Cortex of kidney (tissue), 1 donor: ENCODE measurements at places on chromosomes 2 and 18.

DNA sequence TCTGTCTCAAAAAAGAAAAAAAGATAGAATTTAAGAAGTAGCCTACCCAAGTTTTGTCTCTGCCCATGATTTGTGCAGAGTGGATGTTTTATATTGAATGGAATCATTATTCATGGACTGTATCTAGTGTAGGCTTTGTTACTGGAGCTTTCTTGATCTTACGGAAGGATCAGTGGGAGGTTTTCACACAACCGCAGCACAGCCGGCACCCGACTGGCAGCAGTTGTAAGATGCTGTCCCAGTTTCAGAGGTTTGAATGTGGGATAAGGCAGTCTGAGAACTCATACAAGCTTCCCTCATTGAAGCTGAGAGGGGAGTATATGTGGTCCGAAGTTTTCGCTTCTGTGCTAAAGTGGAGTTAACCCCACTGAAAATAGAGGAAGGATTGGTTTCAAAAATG lies 19.7 kb upstream of the SAG start:
- DNase-seq: no peak

GRCh38 chr18:13464432-13465123 lies 246.0 kb downstream of the LDLRAD4 start:
- DNase-seq: no peak

DNA sequence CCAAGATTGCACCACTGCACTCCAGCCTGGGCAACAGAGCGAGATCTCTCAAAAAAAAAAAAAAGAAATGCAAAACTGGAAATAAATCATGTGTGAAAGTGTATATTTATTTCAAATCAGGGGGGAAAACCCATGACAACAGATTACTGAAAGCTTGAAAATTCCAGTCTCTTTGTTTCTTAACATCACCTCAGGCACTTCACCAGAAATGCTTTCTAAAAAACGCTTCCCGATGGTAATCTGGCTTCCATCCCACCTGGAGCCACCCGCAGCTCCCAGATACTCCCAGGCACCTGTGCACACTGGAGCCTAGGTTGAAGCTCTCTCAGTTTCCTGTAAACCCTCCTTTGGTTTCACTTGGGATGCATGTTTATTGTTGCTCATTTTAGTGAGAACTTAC lies 7.2 kb upstream of the ITGB6 start:
- no peak for DNase-seq

GRCh38 chr2:106126295-106126694 lies 67.8 kb downstream of the UXS1 start:
- no peak for DNase-seq

DNA sequence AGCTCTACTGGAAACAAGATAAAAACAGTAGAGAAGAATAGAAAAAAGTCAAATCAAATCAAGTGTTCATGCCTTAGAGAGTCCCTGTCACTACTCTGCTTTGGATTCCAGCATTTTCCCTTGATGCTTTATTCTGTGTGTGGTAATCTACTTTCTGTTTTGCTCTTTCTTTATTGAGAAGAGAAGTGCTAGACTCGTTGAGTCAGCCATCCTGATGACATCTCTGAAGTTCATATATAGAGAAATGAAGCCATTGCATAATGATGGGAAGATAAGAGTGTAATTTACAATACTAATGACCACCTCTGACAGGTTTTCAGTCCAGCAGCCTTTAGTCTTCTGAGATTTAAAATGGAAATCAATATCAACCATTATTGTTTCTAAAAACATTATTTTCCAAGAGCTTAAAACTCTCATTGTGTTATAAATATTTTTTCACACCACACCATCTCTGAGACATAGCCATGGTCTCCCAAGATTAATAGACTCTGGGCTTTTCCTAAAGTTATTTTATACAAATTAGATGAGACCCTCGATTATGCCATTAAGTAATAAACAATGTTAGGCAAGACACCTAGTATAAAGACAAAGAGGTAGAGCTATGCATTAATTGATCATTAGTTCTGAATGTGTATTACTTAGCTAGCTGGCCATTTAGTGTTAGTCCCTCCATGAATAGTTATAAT lies 679.0 kb upstream of the ACVR2A start:
- no peak for DNase-seq

DNA sequence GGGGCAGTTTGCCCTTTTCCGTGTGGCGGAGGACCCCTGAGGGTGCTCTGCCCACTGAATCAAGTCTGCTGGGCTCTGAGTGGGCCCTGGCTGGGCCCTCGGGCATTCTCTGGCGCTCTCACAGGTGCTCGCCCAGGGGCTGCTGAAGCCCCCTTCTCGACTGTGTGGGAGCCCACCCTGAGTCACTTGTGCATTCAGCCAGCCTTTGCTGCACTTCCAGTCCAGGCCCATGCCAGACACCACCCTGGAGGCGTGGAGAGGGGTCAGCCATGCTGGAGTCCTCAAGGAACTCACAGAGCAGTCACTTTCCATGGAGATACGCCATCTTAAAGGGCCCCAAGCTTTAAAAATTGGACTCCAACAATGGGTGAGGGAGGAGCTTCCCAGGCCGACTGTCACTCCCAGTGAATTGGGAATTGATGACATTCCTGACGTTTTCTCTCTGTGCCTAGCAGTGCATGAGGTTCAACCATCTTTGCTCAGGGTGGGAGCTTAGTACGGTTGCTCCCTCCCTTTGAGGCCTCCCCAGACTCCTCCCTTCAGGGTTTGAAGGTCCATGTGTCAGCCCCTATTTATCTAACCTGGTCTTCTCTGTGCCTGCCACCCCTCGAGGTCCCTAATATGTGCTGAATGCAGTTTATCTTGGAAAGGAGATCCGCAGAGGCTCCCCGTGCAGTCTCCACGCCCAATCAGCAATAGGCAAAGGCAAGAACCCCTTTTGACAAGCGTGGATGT lies 71.8 kb upstream of the HS6ST1 start:
- no peak for DNase-seq

- DNase-seq: no peak
Measured at GRCh38 chr2:53407363-53408080, 360.1 kb upstream of the CHAC2 start.

- DNase-seq: no peak
Measured at GRCh38 chr2:86272111-86272510, 65.3 kb downstream of the REEP1 start.

- DNase-seq: no peak
Measured at GRCh38 chr2:19676770-19677169, 225.0 kb downstream of the TTC32 start.
